ENCODE measurements at places on chromosomes 6 and 20.

DNA sequence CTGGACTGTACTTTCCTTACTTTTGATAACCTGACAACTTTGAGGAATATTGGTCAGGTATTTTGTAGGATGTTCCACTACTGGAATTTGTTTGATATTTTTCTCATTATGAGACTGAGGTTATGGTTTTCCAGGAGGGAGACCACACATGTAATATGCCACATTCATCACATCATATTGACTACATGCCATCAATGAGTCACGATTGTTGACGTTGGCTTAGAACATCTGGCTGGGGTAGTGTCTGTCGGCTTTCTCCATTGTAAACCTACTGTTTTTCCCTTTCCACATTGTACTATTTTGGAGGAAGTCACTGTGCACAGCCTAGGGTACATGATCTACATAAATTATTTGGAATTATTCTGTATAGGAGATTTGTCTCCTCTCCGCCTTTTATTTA lies 1.4 kb upstream of the STX11 start:
- no peak for DNase-seq

DNA sequence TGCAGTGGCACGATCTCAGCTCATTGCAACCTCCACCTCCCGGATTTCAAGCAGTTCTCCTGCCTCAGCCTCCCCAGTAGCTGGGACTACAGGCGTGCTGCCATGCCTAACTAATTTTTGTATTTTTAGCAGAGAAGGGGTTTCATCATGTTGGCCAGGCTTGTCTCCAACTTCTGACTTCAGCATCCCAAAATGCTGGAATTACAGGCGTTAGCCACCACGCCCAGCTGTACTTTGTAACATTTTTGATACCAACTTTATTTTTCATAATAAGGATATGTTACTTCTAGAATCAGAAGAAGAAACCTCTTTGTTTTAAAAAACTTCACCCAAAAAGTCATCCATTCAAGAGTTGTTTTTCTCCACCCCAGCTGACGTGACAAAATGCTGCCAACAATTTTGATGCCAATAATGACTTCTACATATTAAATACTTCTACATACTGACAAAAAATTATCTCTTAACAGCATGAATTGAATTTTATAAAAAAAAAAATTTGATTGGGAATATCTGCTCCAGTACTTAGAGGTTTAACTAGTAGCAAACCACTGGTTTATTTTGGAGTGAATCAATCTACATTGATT lies 22.5 kb upstream of the PRIM2 start:
- no peak for DNase-seq

DNA sequence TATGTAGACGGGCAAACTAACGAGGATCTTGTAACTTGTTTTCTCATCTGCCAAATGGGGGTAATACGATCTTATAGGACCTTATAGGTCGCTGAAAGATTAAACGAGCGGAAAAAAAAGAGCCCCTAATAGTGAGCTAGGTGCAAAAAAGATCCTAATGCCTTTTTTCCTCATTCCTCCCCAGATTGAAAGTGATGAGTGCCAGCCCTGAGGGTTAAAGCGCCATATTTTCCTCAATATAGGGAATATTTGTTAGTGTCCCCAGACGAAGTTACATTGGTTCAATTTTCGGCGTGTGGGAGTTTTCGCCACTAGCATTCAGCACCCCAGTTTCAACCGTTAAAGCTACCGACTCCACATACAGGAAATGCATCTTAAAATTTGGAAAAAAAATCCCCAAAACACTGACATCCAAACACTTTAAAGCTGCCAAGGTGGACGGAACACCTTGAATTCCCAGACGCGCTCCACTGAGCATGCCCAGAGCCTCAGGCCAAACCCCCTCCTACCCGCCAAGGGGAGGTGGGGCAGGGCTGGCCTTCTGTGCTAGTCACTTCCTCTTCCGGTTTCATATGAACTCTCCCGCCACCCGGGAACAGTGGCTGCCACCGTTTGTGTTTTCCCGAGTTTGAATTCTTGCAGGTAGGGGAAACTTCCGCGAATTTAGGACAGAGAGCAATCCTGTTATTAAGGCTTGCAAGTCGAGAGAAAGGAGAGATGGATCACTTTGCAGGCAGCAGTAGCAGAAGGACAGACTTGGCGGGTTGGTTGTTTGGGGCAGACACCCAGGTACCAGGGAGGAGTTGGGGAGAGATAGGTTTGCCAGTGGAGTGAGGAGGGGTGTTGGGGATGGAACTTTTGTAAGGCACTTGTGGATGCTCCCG lies at the start of gene PRIM2:
Gene PRIM2, plus strand, starts transcription at position 571 of the 884 bp plus-strand sequence. CDS start 816 bp downstream, outside the sequence.
- peak; percentile 86 for DNase-seq

DNA sequence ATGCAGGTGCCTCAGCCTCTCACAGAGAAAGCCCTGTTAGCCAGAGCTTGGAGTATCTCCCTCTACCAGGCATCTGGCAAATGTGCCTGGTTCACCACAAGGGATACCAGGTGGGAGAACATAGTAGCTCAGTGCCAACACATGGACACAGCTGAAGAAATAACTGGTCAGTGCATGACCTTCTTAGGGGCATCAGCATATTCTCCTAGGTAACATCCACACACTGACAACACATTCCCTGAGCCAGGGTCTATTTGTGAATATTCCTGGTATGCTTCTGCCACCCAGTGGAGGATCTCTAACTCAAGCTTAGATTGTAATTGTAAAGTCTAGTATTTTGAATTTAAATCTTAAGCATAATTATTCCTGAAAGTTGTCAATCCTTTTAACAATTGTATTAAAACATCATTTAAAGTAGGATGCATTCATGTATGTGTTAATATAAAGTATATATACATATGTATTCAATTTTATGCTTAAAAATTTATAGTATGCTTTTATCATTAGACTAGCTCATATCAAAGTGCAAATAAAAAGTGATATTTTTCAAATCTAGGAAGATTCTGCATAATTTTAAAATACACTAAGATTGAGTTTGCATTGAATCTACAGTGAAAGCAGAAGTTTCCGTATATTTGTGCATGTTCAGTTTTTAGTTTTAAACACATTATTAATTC lies 45.3 kb upstream of the COL21A1 start:
- DNase-seq: peak; percentile 67

DNA sequence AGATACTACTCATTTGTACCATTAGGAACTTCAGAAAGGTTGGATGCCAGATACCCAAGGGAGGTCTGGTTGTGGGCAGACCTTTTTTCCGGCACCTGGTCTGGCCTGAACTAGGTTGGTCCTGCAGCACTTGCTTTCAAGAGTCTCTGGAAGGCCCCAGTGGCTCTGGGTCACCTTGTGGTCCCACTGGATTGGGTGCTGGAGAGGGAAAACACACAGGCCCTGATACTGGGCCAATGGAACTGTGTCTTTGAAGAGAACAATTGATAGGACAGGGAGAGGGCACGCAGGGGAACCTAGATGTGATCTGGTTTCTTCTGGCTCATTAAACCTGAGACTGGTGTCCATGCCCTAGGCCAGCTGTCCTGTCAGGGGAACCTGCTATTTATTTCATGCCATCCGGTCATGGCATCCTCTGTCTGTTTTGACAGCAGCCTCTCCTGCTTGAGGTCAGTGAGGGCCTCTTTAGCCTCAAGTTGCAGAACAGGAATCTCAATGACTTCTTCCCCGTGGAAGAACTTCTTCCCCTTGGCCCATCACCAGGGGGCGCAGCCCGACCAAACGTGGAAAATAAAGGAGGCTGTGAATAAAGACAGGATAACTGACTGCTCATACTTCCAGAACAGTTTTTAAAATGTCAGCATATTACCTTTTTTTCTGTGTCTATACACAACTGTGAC lies 25.0 kb downstream of the TAF8 start:
- DNase-seq: peak; percentile 83

DNA sequence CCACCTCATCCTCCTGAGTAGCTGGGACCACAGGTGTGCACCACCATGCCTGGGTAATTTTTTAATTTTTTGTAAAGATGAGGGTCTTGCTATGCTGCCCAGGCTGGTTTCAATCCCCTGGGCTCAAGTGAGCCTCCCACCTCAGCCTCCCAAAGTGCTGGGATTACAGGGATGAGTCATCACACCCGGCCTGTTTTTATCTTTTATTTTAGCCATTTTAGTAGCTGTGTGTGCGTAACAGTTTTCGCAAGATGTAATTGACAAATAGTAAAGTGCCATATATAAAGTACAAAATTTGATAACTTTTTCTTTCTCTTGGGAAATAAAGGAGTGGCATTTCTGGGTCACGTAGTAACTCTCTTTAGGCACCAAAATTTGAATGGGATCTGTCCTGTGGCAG lies 21.4 kb downstream of the SNAI1 start:
- no peak for DNase-seq

DNA sequence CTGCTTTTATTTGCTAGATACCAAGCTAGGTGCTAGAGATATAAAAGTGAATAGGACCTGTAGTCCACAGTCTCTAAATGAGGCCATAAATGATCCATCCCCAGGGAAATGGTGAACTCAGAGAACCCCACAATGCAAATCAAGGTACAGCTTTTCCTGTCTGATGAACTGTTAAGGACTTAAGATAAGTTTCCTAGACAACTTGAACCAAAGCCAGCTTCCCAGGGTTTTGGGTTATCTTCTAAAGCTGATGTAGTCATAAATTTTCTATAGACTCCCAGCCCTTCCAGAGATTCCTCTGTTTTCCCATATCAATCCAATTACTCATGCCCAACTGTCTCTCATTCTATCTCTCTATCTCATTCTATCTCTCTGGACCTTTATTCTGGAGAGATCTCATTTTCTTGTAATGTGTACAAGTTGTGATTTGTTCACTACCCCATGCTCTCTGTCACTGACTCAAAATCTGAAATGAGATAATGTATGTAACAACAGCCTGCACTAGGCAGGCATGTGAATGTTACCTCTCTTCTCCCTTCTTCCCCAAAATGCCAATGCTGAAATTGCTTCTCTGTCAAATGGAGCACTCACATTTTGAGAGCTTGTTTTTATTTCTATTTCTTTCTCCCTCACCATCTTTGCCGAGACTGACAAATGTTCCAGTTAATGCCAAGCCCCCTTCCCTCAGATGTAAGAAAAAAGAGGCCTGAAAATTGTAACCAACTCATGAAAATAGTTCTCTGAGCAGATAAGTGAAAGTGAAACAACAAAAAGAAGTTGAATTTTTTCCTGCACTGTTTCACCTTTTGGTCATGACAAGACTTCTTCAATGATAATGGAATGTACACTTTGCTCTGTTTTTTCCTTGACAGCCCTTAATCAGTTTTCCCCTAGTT lies 279.9 kb downstream of the SLC35F1 start:
- no peak for DNase-seq
